ENCODE measurements at places on chromosomes 4 and X.

- DNase-seq: no peak
These were observed 7.2 kb downstream of the SH3BP2 start for GRCh38 chr4:2799971-2800690.

DNA sequence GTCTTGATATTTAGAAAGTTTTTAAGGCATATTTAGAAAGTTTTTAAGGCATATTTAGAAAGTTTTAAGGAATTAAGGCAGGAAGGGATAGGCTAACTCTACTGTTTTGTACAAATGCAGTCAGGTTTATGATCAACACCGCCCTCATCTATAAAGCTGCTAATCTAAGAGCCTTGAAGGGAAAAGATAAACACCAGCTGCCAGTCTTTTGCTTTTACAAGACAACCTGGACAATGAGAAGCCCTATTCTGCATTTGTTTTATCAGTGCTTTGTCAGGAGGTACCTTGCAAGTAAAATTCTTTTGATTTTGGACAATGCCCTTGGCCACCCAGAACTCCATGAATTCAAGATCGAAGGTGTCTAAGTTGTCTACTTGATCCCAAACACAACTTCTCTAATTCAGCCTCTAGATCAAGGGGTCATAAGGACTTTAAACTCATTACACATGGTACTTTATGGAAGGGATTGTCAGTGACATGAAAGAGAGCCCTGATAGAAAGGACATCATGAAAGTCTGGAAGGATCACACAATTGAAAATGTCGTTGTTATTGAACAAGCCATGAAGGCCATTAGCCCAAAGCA, 39.8 kb downstream of the IL15 start:
- no peak for DNase-seq

DNA sequence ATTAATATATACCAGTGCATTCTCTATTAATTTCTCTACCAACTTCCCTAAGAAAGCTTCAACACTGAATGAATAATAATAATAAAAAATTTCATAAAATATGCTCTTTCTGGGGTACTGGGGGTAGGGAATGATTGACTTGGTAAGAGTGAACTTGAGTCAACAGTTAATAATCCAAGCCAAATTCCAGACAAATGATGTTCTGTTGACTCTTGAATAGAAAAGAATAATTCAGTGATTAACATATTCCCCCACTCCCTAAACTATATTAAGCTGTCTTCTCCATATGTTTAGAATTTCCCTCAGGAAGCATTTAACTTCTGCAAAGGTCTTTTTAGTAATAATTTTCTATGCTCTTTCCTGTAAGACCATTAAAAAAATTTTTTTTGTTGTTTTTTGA, 12.3 kb downstream of the PGRMC2 start:
- DNase-seq: no peak

DNA sequence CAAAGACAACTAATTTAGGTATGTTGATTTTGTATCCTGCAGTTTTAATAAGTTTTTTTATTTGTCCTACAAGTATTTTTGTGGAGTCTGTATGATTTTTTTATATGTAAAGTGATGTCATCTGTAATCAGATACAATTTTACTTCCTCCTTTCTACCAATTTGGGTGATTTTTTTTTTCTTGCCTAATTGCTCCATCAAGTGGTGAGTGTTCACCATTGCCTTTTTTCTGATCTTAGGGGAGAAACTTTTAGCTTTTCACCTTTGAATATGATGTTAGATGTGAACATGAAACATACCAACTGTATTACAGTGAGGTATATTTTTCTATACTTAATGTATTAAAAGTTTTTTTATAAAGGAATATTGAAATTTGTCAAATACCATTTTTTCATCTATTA, 362.3 kb downstream of the PABPC4L start:
- DNase-seq: no peak

GRCh38 chr4:119477412-119478053, 151.1 kb downstream of the PDE5A start:
- no peak for DNase-seq

DNA sequence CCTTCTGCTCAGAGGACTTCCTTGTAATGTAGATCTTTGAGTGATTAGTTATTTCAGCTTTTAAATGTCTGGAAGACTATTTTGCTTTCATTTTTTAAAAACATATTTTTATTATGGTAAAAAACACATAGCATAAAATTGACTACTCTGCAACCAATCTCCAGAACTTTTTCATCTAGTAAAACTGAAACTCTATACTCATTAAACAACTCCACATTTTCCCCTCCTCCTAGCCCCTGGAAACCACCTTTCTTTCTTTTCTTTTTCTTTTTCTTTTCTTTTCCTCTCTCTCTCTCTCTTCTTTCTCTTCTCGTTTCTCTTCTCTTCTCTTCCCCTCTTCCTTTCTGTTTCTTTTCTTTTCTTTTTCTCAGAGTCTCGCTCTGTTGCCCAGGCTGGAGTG, 230.6 kb downstream of the DLG3 start:
- DNase-seq: no peak

All from activated CD4-positive, alpha-beta T cell treated with anti-CD3 and anti-CD28 coated beads, Interleukin-2, amount 50 U/mL, for 1 hour (primary cell).